Endodermal cell (in vitro differentiated cells): ENCODE measurements at places on chromosomes 13 and 19. TPM values are rescaled to one million over a fixed set of nuclear protein-coding genes. Genes with fewer than 3 reads are reported as not detected.

PRR12 gene
- total RNA-seq: 63.0 and 67.6 TPM in 2 replicates

EDNRB gene
- 2.7 to 4.4 TPM (median 4.1 TPM) in 3 replicates for total RNA-seq

DNA sequence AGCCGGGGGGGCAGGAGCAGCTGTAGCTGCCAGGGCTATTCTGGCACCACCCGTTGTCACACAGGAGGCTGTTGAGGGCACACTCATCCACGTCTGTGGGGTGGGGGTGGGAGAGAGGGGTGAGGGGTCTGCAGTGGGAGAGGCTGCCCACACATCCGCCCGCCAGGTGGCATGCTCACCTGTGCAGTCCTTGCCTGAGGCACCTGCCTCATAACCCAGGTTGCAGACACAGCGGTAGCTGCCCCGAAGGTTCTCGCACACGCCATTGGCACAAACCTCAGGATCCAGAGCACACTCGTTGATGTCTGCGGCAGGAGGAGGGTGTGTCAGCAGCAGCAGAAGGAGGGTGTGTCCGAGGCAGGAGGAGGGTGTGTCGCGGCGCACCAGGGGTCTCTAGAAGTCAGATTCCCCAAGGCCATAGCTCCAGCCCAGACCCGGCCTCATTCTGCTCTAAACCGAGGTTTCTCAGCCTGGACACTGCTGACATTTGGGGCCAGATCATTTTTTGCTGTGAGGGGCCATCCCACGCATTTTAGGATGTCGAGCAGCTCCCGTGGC is 20.3 kb downstream of the FBN3 start:
- H3K27ac ChIP-seq: no peak overlapping the region
- DNase-seq: no peak
- H3K36me3 ChIP-seq: peaks cover 47% of the 10 kb centered on the region

DNA sequence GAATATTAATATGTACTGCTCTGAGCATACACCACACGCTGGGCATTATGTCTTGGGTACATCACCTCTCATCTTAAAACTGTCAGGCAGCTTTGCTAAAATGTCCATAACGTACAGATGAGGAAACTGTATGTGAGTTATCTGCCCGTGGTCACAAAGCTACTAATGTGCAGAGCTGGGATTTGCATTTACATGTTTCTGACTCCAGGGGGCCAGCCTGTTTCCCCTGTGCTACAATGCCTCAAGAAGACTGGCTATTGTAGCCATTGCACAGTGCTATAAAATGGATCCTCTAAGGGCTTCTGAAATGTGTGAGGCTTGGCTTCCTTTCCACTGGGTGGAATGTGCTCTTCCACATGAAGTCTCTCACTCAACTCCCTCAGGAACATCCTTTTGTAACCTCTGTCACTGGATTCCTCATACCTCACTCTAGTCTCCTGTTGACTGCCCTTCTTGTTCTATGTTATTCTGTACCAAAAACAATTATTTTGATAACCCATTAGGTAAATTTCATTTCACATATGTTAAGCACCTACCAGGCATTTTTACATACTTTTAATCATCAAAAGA is 95.6 kb upstream of the HTR2A start:
- H3K36me3 ChIP-seq: no peaks in the 10 kb centered on the region
- no peak for DNase-seq
- H3K4me3 ChIP-seq: no peak overlapping the region
- H3K27ac ChIP-seq: no peak overlapping the region

DNA sequence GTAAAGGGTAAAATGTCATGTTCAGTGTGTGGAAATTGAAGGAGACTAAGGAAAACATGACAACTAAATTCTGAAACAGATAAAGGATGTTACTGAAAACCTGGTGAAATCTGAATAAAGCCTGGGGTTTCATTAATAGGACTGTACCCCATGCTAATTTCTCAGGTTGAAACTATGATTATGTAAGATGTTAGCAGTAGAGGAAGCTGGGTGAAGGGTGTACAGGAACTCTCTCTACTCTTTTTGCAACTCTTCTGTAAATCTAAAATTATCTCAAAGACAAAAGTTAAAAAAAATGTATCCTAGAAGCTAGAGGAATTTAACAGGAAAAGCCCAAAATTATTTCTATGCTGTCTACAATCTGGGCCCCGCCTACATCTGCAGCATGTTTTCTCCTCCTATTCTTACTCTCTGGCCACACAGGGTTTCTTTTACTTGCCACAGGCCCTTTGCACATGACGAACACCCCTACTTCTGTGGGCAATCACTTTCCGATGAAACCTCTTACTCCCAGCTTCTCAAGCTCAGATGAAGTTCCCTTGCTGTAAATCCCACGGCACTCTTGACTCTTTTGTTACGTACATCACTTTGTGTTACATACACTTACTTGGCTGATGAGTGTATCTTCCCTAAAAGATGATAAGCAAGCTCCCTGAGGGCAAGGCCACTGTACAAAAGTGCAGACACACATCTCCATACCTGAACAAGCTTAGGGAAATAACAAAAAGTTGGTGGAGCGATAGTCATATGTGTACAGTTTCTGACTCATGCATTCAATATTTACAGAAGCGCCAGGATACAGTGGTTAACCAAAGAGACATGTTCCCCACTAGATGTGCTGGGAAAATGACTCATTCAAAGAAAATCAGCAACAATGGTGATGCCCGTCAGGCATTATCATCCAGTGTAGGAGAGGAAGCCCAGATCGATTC is 32.6 kb downstream of the RUBCNL start:
- no peaks in the 10 kb centered on the region for H3K27me3 ChIP-seq
- no peak overlapping the region for H3K4me3 ChIP-seq
- DNase-seq: no peak
